8988T (cell line): ENCODE measurements at places on chromosomes 12 and 14.

GRCh38 chr12:3470296-3470695, 20.7 kb upstream of the PRMT8 start:
- DNase-seq: no peak

GRCh38 chr12:2811801-2812200, 667 bp upstream of the ITFG2 start:
- DNase-seq: no peak

GRCh38 chr12:26514364-26514763, 318.6 kb downstream of the ITPR2 start:
- DNase-seq: no peak

- DNase-seq: no peak
These were observed 979 bp downstream of the LTBP2 start for GRCh38 chr14:74610866-74611649.

DNA sequence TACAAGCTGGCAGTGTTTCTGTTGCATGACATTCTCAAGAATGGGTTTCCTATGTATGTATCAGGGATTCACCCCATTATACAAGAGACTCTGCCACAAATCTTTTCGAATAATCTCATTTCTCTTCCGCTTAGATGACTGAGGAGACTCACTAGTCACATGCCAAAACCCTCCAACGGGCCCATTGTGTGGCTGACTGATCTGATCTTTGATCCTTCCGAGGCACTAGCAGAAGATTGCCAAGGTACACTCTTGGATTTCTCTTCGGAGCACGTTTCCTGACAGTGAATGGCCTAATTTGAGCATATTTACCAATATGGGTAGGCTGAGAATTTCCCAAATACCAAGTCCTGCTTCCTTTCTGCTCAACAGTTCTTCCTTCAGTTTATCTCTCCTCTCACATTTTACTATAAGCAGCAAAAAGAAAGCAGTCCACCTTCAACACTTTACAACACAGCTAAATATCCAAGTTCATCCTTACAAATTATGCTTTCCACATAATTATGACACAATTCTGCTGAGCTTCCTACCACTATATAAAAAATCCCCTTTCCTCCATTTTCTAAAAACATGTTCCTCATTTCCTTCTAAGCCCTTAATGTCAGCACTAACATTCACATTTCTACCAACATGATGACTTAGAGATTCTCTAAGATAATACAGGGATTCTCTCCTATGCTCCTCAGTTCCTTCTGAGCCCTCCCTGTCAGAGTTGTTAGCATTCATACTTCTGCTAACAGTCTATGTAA, 11.0 kb downstream of the PRPH start:
- no peak for DNase-seq

GRCh38 chr14:39217214-39217879, 16.4 kb upstream of the MIA2 start:
- DNase-seq: no peak

DNA sequence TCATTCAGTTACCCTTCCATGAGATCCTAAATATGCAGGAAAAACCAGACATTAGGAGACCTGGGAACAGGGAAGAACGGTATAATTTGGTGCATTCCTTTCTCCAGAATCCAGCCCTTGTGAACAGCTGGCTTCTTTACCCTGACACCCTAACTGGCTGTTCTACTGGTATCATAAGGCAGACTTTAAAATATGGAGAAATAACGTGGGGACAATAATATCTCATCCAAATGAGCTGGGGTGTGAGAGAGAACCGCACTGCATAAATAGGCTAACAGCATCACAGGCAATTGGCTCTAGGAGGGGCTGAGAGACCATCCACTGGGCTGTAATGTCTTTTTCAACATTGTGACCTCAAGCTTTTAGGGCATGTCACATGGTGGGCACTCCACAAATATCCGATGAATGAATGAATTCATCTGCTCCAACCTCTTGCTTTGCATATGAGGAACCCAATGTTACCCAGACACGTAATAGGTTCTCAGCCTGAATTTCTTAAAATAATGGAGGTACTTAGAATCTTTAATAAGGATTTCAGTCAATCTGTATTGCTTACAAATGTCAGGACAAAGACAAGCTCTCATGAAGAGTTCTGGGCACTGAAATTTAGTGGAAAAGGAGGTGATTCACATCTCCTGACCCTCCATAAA, 157.9 kb downstream of the SAMD4A start:
- no peak for DNase-seq

GRCh38 chr14:101474563-101475455, 86.5 kb upstream of the DIO3 start:
- DNase-seq: no peak

DNA sequence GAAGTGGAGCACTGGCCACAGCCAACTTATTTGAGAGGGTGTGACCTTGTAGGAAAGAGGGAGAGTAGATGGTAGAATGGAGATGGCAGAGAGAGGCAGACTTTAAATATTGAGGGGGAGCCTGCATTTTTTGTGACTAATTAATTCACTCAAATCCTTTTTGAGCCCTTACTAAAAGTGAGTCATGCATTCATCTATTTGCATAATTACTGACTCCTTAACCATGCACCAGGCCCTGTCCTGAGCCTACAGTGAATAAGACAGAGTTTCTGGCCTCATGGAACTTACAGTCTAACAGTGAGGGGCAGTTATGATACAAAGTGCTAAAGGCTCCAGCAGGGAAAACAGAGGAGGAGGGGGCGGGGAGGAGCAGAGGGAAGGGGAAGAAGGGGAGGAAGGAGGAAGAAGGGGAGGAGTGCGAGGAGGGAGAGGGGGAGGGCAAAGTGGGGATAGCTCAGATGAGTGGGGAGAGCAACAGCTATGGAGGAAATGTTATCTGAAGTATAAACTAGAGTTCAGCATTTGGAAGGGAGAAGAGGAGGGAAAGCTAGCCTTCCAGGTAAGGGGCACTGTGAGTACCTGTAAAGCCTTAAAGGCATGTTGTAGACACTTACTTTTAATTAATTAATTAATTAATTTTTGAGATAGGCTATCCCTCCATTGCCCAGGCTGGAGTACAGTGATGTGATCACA, 7.5 kb upstream of the CTDSP2 start:
- DNase-seq: no peak

- DNase-seq: no peak
These were observed 5.9 kb upstream of the APOLD1 start for GRCh38 chr12:12779529-12779928.

- peak; percentile 35 for DNase-seq
These were observed 80.2 kb downstream of the TMCC3 start for GRCh38 chr12:94570161-94570560.

DNA sequence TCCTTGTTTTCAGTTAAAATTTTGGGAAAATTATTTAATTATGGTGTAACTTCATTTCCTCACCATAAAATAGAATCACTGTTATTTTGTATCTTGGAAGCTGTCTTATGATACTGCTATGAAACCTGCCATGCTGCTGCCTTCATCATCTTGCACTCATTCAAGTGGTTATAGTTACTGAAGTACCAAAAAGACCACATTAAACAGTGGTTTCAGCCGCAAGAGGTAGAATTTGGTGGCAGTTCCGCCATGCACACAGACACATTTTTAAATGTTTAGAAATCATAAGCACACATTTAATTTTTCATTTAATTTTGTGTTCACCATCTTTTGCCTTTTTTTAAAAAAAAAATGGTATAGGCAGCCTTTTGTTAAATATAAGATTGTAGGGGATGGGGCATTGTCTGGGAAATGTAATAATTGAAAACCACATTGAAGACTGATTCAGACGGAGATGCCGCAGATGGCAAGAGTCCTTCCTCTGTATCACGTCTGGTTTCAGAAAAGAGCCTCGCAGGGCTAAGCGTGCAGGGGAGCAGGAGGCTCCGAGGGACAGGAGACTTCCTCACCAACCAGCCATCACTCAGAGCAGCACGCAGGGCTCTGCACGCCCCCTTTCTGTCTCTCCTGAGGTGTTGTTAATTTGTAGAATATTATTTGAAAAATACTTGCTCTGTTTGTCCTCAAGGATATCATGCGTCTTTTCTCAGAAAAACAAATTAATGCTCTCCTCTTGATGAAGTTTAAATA, 115.2 kb upstream of the PELI2 start:
- DNase-seq: no peak

- DNase-seq: no peak
These were observed 105.0 kb upstream of the METAP2 start for GRCh38 chr12:95368931-95369330.

- DNase-seq: no peak
These were observed 539.3 kb upstream of the TBX3 start for GRCh38 chr12:115223322-115223721.

DNA sequence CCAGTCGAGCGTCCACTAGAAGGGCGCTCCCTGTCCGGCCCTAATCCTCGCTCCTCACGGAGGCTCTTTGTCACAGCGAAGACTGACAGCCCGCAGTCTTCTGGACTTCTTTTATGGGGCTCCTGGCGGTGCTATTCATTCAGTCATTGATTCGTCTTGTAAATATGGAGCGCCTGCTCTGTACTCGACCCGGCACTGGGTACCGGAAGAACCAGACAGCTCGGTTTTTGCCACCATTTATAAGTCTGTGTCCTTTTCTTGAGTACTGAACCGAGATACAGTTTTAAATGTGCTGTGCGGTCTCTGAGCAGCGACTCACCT, 570 bp downstream of the DMAC2L start:
- DNase-seq: no peak

DNA sequence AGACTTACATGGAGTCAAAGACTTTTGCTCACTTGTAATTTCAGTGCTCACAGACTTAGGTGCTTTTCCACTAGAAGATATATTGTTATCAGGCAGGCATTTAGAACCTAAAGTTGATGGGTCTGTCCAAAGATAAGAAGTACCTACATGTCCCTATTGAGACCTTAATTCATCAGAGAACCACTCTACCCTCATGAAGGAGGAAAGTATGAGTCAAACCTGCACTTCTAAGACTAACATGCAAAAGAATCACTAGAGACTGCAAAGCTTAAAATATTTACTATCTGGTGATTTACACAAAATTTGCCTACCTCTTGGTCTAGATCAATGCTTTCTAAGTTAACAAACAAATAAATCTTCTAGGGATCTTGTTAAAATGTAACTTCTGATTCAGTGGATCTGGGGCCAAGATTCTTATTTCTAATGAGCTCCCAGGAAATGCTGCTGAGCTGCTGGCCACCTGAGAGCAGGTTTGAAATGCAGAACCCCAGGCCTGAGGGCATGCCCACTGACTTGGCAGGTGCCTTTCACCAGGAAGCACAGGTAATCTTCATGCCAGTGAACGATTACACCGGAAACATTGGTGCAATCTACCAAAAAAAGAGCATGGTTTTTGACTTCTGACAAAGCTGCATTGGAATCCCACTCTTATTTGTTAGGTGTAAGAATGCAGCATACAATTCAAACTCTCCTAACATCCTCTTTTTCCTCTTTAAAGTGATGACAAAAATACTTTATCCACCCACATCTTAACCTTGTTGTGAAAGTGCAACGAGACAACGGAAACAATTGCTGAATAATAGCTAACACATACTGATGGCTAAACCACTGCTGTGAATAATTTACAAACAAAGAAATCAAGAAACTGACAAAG, 214.2 kb downstream of the ADAMTS20 start:
- no peak for DNase-seq

- no peak for DNase-seq
These were observed 127.3 kb downstream of the RFLNA start for GRCh38 chr12:124422142-124422569.

DNA sequence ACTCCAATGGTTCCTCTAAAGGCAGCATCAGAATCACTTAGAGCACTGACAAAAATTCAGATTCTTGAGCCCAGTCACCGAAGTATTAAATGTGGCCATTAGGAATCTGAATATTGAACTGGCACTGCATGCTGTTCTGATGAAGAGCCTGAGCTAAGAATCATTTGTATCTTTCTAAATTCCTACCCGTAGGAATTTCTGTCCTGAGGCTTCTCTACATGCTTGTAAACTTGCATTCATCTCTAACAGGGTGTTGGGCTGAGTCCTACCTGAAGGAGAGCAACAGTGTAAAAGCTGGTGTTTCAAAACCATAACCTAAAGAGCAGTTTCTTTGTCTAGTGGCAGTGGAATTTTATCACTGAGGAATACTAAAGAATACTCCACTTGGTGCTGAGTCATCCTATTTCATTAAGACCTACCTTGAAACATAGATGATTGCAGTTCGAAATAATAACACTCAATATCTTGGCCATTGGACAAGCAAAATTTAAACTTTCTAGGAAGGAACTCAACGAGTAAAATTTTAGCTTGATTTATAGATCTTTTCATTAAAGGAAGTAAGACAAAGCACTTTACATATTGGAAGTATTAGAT, 35.5 kb upstream of the C12orf75 start:
- DNase-seq: no peak

- DNase-seq: no peak
These were observed 11.7 kb downstream of the DTX1 start for GRCh38 chr12:113067987-113068935.

- no peak for DNase-seq
These were observed 5.9 kb downstream of the ZBTB42 start for GRCh38 chr14:104806625-104807465.

GRCh38 chr12:106152334-106152733, 13.6 kb upstream of the NUAK1 start:
- DNase-seq: no peak

- DNase-seq: no peak
These were observed 7.1 kb upstream of the LGMN start for GRCh38 chr14:92755495-92755894.
